Stimulated activated CD4-positive, alpha-beta T cell treated with anti-CD3 and anti-CD28 coated beads, Interleukin-1b, Interleukin-23, amount 100 ng/mL, for 24 hours (primary cell): ENCODE measurements at places on chromosomes 3 and 15.

- no peak for DNase-seq
These were observed 26.2 kb upstream of the COMMD4 start for GRCh38 chr15:75309711-75310110.

- DNase-seq: no peak
These were observed 65.3 kb downstream of the EPHB3 start for GRCh38 chr3:184626923-184627322.

DNA sequence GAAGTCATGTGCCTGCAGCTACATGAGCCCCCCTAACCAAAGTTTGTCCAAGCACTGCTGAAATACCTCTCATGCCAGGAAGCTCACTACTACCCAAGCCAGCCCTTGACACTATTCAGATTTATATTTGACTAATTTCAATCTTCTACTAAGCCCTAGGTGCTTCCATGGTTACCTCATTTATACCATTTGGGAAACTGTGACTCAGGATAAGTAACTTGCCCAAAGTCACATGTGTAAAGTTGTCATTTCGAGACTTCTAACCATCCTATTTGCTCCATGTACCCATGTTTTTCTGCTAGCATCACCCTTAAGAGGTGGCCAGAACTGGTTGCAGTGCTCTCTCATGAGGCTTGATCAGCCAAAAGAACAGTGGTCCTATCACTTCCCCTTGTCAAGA lies 20.7 kb upstream of the TIMP4 start:
- no peak for DNase-seq

DNA sequence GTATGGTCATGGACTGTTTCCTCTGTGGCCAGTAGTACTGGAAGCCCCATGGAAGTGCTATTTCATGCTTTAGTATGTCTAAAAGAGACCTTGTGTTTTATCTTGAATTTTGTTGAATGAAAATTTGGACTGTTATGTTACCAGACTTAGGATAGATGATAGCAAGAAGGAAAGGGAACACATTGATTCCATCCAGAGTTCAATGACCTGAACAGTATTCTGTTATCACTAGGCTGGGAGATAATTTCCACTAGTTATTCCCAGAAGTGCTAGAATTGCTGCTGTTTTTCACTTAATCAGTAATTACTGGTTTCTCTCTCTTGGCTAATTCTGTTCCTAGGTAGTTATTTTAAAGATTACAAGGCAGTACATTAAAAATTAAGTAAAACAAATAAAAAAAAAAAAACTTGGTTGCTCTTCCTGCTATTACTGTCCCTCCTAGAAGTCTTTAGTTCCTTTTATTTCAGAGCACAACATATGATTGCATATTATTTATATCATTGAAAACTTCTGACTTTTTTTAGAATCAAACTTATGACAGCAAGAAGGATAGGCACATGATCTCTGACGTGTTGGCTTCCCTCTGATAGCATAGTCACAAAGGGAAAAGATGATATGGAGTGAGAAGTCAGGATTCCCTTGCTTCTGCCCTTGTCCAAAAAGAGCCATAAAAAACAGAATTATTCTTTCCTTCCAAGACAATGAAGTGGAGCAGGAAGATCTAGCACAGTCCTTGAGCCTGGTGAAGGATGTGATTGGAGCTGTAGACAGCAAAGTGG lies 72.2 kb downstream of the KLHL25 start:
- no peak for DNase-seq

DNA sequence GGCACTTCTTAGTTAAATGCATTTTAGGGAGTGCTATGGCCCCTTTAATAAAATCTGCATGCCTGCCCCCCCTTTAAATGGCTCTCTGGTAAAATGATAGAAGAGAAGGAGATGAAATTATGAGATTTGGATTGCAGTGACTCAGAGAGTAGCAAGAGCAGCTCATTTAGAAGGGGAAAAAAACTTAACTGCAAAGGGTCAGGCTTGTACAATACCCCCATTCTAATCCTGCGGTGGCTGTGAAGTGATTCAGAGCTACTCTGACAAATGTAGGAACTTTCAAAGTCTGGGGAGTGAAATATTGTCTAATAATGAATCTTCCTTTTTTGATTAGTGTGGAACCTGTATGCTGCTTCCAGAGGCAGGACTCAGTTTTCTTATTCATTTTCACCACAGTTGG lies 44.1 kb upstream of the TBC1D23 start:
- no peak for DNase-seq

DNA sequence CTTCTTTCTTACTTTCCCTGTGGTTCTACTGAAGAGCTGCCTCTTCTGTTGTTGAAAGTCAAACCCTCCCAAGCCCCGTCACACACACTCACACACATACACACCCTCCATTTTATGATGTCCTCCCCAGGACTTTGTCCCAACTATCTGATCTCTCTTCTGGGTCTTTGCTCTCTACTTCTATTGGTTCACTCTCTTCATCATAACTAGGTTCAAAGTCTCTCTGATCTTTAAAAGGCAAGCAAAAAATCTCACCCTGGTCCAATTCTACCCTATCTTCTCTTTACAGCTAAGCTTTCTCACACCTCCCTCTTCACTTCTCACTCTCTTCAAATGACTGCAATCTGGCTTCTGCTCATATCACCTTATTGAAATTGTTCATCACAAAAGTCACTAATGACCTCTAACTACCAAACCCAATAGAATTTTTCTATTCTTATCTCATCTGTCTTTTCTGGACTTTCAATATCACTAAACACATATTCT lies 34.8 kb downstream of the LRRFIP2 start:
- no peak for DNase-seq

DNA sequence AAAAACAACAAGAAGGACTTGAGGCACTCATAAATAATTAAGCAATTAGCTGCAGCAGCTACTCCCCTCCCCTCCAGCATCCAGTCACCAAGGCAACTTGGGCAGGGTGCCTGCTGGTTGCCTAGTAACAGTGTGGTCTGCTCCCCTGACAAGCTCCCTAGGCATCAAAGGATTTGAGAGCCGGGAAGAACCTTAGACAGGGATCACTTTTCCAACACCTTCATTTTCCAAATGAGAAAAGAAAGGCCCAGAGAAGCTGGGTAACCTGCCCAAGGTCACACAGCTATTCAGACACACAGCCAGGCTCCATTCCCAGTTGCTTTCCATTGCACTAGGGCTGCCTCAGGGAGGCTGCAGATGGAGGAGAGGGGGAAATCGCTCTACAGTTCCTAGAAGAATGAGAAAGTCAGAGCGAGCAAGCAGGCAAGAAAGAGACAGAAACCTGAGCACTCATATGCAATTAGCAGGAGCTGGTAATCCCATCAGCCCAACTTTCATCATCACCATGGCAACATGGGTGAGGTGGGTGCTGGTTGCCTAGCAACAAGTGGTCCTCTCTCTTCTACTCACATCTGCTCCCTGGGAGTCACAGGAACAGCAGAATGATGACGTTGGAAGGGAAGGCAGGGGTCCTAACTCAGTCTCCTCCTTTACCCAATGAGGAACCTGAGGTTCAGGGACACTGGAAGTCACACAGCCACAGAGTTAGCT lies 3.6 kb upstream of the EIF4E3 start:
- no peak for DNase-seq

DNA sequence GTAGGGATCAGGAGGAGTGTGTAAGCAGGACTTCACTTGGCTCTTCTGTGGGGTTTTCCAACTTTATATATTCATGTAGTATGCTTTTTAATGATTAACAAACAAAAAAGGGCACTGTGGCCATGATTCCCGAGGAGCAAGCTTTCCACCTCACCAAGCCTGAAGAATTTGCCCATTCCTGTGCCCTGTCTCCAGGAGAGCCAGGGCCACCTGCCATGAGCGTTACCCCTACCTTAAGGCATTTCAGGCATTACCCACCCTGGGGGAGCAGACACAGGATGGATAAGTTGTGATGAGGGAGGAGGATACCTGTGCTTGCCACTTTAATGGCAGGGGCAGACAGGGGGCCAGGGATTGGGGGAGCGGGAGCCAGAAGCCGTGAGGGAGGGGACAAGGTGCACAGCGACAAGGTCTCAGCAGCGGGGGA lies 3.0 kb downstream of the TRPM1 start:
- DNase-seq: no peak

DNA sequence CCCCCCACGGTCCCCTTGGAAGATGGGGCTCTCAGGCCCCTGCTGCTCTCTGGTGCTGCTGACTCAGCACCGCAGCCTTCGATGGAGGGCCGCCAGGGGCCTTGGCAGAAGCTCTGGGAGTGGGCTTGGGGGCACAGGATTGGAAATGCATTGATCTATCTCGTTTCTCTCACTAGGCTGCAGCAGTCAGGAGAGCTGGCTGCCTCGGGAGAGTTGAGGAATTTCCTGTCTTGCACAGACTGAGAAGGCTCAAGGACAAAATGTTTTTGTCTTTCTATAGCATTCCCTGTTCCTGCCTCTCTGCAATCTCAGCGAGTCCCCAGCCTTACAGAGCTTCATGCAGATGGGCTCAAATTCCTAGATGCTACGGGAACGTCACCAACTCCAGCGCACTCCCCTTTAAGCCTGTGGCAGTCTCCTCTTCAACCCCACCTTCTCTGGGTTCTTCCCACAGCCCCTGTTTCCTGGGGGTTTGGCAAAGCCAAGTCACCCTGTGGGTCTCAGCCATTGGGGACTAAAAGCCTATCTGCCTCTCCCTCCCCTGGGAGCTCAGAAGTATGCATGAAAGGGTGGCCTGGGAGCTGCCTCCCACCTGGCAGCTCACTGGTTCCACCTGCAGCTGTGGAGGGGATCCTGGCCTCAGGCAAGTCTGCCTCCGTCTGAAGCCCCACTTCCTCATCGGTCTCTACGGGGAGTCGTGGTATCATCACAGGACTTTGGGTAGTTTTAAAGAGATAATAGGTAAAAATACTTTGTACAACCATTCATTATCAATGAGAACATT lies 127.4 kb upstream of the HACD2 start:
- no peak for DNase-seq

DNA sequence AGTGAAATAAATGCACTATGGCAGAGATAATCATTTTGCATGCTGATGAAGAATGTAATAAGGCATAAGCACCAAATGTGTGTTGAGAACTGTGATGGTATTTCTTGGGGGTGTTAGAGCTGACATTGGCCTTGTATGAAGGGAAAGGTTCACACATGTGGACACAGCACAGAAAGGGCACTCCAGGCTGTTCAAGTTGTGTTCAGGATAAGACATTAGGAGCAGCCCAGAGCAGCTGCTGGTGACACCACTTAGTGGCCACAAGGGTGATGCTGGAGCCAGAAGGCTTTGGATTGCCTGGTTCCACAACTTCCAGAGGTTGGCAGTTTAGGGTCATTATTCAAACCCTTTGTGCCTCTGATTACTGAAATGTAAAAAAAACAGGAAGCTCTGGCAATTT lies 155.4 kb downstream of the GOLGA6L6 start:
- DNase-seq: no peak

DNA sequence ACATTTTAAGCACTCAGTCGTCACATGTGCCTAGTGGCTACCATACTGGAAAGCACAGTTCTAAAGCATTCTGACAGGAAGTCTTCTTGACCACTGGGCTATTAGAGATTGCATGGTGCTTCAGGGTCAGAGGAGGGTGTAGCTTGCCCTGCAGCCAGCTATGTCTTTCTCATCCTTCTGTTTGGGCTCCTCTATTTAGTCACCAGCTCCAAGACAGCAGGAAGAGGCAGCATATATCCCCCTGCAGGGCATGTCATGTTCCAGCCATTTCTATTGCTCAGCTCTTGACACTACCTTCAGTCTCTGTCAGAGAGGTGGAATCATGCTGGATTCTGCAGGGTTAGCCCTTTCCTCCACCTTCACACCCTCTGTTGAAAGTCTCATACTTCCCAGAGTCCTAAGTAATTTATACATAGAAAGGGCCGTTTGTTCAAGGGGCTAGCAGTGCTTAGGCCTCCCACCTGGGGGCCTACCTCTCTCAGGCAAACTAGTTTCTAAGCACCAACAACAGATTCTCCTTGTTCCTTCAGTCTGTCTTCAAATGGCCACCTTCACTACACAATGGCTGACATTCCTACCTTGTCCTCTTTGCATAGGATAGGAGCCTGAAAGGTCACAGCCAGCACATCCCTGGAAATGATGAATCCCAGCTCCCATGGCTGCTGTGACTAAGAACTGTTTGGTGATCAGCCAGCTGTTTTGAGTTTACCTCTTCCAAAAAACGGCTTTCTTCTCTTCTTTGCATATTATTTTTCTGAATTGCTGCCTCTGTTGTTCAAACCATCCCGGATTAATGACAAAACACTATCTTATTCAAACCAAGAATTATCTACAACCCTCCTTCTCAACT lies 115.7 kb upstream of the BFSP2 start:
- DNase-seq: no peak

DNA sequence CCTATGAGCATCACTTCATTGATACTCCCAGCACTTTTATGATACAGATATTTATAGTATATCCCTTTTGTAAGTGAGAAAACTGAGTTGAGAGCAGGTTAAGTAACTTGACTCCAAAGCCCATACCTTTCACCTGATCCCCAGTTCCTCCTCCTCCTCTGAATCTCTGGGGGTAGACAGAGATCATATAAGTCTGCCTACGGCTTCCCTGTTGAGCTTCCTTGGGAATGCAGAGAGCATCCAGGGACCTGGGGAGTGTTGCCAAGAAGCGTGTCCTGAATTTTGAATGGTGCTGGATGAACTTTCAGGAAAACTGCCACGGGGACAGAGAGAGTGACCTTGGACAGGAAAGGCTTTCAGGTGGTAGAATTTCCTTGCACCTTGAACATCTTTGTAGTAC lies 268.5 kb downstream of the LRTM1 start:
- no peak for DNase-seq

DNA sequence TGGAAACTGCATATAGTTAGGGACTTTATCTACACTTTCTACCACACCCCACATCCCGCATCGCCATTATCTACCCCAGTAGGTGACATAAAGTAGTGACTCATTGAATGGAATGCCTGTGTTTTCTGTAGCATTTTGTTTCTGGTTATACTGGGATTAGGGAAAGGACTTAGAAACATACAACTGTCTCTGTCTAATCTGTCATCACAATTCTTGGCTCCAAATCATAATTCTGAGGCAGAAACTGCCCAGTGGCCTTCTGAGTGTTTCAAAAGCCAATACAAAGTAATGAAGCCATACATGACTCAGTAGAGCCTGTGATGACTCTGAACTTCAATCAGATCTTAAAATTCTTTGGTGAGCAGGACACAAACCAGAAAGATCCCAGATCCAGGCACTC lies 115.7 kb upstream of the CHRM5 start:
- DNase-seq: no peak

DNA sequence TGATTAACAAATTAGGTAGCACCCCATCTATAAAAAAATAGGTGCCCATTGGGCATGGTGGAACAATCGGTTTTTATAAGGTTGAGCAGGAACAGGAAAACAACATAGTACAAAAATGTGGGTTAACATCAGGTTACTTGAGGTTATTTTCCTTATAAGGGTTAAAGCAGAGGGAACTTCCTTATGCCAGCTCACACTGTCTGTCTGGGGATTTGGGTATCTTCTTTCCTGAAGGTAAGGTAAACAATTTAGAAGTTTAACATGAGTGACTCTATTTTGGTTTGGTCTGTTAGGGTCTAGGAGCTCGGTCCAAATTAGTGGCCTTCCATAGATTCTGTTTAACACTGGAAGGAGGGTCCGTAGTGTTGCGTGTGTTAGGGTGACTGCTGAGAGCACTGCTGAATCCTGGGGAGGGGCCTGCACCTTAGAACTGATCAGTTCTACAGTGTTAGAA lies 14.7 kb downstream of the CHD2 start:
- DNase-seq: no peak

- DNase-seq: no peak
These were observed 10.9 kb downstream of the LRRFIP2 start for GRCh38 chr3:37163262-37164015.

- no peak for DNase-seq
These were observed at the start of gene HDGFL3 for GRCh38 chr15:83207660-83208366. Gene HDGFL3 (minus strand): TSS chr15:83207823. CDS start chr15:83207414, 409 bp downstream.
